ENCODE measurements at places on chromosomes 5 and 9. TPM values are rescaled to one million over a fixed set of nuclear protein-coding genes. Genes with fewer than 3 reads are reported as not detected.

DNA sequence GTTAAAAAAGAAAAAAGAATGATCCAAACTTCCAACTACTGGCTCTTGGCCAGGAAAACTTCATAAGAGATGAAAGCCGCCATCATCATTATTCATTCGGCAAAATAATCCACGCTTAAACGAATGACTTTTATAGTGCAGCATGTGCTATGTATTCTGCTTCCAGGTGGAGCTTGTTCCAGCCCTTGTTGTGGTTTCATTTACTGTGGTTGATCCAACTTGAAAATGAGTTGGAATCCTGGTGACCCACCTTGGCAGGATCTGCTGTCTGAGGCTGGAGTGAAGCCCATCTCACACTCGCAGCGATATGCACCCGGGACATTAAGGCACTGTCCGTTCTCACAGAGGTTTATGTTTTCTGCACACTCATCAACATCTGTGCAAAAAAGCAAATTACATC is 209.6 kb downstream of the FBN2 start:
- no peaks in the 10 kb centered on the region for H3K4me1 ChIP-seq
- H3K27me3 ChIP-seq, result no peaks in the 10 kb centered on the region
- H3K27ac ChIP-seq, result peak overlapping the region; percentile 82
- H3K36me3 ChIP-seq, result peaks cover 96% of the 10 kb centered on the region
- no peak overlapping the region for H3K4me3 ChIP-seq
- no peak for DNase-seq

- H3K27ac ChIP-seq, result no peak overlapping the region
- no peak overlapping the region for H3K4me3 ChIP-seq
- no peaks in the 10 kb centered on the region for H3K4me1 ChIP-seq
- DNase-seq, result no peak
- H3K27me3 ChIP-seq, result no peaks in the 10 kb centered on the region
- no peaks in the 10 kb centered on the region for H3K36me3 ChIP-seq
These were observed 267.0 kb upstream of the HAPLN1 start for GRCh38 chr5:83987513-83988292.

DNA sequence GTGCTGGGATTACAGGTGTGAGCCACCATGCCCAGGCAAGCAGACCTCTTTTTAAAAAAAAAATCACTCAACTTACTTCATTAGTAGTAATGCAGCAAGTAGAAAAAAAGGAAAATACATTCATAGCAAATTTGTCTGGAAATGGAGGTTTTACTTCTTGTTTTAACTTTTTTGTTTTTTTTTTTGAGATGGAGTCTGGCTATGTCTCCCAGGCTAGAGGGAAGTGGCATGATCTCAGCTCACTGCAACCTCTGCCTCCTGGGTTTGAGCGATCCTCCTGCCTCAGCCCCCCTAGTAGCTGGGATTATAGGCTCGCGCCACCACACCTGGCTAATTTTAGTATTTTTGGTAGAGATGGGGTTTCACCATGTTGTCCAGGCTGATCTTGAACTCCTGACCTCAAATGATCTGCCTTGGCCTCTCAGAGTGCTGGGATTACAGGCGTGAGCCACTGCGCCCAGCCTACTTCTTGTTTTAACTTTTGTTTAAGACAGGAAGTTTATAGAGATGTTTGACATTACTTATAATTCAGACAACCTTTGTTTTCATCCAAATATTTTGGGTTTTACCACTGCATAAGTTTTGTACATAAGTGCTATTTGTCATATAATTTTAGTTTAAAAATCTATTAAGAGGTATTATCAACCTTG is 26.5 kb downstream of the UBE2R2 start:
- no peak overlapping the region for H3K27ac ChIP-seq
- no peak for DNase-seq
- no peaks in the 10 kb centered on the region for H3K27me3 ChIP-seq
- H3K4me1 ChIP-seq, result peaks cover 24% of the 10 kb centered on the region
- H3K36me3 ChIP-seq, result no peaks in the 10 kb centered on the region
- H3K4me3 ChIP-seq, result no peak overlapping the region

NLN gene
- total RNA-seq, result 11.2 TPM

Data from cardiac muscle cell (in vitro differentiated cells and primary cell).